ENCODE measurements at places on chromosomes 5 and 9.

GRCh38 chr5:43851741-43852140 is 248.8 kb downstream of the NNT start:
- no peak for DNase-seq

GRCh38 chr9:112809906-112810305 is 59.3 kb downstream of the SNX30 start:
- no peak for DNase-seq

DNA sequence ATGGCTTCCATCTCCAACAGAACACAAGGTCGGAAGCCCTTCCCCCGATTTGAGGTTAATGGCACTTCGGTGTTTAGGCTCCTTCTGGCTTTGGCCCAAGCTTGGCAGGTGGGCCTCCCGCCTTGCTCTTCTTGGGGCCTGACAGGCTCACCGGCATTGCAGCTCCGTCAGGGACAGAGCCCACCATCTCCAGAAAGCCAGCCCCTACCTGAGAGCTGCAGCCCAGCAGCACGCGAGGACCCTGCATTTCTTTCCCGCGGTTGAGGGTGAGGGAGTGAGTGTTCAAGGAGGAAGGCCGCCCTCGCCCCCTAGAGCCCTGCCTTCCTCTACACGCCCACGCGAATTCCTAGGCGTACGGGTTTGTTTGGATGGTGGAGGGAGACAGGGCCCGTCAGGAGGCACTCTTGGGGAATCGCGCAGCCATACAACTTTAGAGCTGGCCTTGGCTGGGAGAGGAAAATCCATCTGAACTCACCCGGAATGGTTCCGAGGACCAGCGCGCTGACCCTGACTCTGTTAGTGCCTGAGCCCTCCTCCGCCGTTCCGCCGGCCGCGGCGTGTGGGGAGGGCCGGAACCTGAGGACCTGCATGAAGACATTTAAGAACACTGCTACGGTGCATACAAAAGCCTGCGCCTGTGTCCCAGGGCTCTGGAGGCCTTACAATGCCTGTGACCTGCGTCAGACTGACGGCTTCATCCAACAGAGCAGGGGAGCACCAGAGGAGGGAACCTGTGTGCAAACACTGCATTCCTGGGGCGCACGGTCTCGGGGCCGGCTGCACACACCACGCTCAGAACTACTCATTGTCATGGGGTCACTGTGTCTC is 73.8 kb downstream of the MRPL36 start:
- no peak for DNase-seq

DNA sequence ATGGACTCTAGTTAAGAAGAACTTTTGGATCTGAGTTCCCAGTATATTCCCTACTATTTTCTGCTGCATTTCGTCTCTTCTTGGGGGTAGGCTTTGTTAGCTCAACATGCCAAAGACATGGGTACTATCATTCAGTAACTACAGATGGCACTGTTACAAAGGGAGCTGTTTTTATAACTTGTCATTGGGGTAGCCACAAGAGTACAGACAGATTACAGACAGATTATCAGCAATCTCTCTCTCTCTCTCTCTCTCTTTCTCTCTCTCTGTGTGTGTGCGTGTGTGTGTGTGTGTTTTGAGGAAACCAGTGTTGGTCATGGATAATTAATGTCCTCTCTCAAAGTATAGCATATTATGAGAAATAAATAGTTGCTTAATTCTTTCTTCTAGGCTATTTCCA is 116.1 kb downstream of the WDR70 start:
- no peak for DNase-seq

GRCh38 chr9:128088253-128088945 is 20.4 kb downstream of the SLC25A25 start:
- DNase-seq: no peak

DNA sequence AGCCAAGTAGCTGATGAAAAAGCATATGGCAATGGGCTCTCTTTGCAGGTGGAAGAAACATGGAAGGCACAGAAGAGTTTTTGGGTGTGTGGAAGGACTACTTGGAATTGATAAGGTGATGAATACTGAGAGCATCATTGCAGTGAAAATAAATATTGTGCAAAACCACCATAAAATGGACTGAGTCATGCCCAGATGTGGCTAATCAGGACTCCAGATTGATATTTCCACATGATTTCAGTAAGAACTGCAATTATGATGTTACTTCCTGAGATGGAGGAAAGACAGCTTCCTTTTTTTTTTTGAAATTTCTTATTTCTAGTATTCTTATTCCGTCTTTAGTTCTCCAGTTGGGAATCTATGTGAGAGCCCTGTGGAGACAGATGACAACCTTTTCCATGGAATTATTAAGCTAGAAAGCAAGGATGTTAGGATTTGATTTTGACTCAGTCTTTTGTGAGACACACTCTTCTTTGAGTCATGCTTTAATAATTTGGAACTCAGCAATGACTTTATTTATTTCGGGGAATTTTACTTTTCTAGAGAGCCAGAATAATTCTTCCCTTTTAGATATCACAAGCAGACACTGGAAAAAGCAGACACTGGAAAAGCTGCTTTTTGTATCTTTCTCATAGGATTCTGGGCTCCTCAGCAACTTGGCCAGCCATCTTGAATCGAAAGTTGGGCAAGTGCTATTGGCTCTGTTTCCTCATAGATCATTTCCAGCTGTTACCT is 94.2 kb upstream of the VCAN start:
- DNase-seq: no peak

DNA sequence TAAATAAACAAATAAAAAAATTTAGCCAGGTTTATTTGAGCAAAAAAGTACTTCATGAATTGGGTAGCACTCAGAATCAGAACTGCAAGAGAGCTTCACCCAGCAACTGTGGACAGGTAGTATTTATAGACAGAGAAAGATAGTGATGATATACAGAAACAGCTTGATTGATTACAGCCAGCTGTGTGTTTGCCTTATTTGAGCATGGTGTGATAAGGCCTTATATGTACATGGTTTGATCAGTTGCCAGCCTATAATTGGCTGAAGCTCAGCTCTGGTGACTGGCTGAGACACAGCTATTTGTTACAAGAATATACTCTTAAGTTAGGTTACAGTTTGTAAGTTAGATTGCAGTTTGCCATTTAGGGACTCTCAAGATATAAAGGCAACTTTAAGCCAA is 34.3 kb upstream of the ARL15 start:
- no peak for DNase-seq

DNA sequence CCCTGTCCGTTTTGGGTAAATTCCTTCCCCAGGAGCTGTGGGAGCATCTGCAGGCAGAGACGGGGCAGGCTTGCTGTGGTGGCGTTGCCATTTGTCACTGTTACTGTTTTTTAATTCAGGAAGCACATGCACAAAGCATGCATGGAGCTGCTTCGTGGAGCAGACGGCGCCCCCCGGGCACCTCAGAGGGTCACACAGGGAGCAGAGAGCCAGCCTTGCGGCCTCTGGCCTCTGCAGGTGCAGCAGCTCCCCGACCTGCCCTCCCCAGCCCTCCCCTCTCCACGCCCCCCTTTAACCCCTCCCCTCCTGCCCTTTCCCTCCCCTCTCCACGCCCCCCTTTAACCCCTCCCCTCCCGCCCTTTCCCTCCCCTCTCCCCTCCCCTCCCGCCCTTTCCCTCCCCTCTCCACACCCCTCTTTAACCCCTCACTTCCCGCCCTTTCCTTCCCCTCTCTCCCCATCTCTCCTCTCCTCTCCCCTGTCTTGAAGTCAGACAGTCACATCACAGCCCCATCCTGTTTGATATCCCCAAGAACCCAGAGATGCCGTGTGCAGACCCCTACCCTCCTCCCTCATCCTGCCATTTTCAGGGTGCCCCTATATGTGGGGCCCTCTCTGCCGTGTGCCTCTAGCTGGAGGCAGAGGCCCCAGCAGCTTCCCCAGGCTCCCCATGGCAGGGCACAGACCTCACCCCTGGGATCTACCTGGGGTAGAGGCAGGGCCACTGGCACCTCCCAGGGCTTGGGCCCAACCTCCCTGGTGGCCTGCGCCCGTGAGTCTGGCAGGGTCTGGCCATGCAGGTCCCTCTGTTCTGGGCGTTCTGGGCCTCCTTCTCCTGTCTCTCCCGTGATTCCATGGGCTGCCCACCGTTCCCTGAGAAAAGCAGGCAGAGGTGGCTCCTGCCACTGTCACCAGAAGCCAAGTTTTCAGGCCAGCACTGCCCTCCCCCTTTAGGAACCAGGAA is 29.6 kb upstream of the UBAC1 start:
- DNase-seq: peak; percentile 86

DNA sequence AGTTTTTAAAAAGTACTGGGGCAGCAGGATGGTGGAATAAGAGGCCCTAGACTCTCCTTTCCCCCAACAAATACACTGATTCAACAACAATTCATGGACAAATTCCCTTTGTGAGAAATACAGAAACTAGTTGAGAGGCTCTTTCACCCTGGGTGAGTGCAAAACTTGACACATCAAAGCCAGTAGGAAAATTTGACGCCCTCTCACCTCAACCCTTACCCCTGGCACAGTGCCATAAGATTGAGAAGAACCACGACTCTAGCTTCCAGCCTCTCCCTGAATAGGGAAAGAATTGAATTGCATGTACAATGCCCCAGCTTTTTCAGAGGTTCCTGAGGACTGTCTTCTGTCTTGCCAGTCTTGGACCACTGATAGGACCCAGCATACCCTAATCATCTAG is 12.3 kb downstream of the KIF4B start:
- DNase-seq: no peak

DNA sequence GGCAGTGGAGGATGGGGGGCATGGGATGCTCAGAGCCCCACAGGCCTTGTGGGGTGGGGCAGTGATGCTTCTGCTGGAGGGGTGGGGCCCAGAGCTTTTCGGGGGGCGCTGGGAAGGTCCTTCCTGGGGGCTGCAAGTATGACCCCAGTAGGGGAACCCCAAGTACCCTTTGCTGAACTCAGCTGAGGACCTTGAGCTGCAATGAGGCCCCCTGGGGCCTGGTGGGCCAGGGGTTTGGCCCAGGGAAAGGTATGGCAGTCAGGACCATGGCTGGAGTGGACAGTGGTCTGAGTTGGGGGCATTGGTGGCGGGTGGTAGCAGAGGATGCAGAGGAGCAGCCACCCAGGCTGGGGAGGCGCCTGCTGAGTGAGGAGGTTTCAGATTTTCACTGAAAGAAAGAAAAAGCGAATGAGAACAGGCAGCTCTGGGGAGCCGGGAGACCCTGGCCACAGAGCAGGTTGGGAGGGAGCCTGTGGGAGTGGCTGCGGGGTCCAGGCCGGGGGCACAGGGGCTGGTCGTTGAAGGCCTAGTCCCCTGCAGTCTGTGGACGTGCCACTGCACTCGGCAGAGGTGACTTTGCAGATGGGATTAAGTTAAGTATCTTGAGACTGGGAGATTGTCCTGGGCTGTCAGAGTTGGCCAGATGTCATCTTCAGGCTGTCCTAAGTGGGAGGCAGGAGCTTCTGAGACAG is 19.2 kb downstream of the WNK2 start:
- DNase-seq: no peak

DNA sequence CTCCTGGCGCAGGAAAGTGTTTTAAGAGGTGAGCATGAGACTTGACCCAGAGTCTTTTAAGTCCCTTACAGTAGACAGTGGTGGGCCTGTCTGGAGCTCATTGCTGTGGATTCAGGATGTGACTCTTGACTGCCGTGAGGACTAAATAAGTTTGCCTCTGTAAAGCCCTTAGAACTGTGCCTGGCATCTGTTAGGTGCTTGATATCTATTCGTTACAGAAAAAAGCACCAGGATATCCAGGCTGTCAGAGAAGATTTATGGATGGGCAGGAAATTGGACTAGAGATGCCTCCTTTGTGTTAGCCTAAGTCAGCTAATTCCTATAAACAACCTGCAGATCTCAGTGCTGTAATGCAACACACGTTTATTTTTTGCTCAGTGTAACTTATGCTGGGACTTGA is 12.6 kb downstream of the ERGIC1 start:
- DNase-seq: no peak

DNA sequence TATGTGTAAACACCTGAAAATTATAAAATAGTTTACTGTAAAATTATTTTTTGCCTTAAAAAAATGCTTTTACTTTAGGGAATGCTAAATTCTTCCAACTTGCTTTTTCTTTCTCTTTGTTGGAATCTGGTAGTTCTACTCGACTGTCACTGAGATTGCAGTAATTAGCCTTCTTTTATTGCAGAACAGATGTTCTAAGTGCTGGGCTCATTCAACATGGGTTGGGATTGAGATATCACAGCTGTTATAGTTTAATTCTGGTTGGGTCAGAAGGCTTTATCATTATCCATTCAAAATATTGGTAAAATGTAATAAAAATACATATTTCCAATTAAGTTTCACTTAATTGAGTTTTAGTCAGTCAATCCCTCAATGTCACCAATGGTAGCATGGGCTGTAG is 686.7 kb downstream of the CDH18 start:
- DNase-seq: no peak

- DNase-seq: no peak
These were observed 596 bp downstream of the ENTREP1 start for GRCh38 chr9:69325409-69326212.

DNA sequence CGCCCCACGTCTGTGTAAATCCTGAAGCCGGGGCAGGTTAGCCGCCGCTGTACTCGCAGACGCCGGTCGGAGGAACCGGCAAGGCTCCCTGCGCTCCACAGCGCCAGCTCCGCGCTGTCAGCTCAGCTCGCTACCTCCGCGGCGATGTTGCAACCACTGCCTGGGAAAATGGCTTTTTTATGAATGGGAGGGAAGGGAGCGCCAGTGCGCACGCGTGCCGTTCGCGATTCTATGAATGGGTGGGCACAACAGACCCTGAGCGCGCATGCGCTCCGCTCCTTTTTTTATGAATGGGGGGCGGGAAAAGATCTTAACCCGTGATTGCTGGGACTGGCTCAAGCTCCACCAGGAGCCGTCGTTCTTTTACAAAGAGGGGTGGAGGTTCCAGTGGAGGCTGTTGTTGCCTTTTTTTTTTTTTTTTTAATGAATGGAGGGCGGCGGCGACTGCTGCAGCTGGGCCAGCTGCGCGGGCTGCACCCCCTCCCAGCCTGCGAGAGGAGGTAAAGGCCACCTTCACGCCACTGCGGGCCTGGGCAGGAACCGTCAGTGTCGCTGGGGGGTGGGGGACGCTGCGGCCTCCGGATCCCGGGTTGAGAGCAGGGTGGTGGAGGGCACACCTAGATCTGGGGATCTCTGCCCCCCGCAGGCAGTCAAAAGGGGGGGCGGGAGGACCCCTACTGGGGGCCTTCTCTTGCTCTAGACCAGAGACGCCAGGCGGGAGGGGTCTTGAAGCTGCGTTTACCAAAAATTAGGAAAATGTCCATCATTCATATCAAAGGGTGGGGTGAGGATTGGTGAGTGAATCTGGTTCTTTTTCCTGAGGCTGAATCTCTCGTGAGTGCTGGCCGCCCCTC is at the start of gene SPRY4:
SPRY4 (minus strand) TSS at position 151 of the 854 bp plus-strand sequence. CDS start 9,913 bp downstream, outside the sequence.
- peak; percentile 92 for DNase-seq

- no peak for DNase-seq
These were observed 48.8 kb upstream of the JAK2 start for GRCh38 chr9:4936277-4936676.

GRCh38 chr5:181171782-181172181 is 24.4 kb downstream of the OR2V2 start:
- no peak for DNase-seq

DNA sequence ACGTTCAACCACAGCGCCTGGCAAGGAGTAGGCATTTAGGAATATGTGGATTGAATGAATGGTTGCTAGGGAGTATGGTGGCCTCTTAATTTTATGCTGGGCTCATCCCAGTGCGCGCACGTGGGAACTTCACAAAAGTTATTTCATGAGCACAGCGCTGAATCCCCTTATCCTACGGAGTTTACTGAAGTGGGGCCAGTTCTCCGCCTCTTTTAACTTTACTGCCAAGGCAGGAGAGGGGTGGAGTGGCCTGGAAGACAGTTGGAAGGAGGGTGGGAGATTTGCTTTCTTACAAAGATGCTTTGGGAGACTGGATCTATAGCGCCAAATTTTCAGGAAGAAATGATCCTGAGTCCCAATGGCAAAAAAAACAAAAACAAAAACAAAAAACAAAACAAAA is 326.5 kb downstream of the SH3GL2 start:
- no peak for DNase-seq

GRCh38 chr9:113941056-113941455 is 64.9 kb downstream of the ZNF618 start:
- DNase-seq: no peak

GRCh38 chr5:63261695-63262094 is 683.1 kb downstream of the LRRC70 start:
- no peak for DNase-seq
